ENCODE measurements at places on chromosomes 16 and 17. TPM values are rescaled to one million over a fixed set of nuclear protein-coding genes. Genes with fewer than 3 reads are reported as not detected.

DNA sequence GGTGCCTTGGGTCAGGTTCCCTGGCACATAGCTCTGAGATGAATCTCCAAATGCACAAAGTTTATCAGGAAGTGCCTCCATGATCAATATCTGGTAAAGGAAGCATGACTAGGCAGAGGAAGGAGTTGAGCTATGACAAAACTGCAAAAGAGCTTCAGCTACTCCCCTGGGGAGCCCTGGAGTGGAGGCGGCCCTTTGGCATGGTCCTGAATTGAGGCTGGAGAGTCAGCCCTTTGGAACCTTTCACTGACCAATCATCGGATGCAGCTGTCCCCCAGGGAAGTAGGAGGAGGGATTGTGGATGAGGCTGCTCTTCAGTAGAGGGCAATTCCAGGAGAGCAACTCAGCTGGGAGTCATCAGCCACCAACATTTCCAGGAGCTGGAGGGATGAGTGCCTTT lies 46.1 kb upstream of the NLRP1 start:
- DNase-seq, result peak; percentile 4

- DNase-seq, result peak; percentile 74
Measured at GRCh38 chr17:32124985-32125847, 17.1 kb upstream of the RHOT1 start.

The CRYBA1 gene
- not detected for total RNA-seq

The PRAC2 gene
- not detected for total RNA-seq

The PRSS53 gene
- total RNA-seq, result 3.5 TPM

The NPIPB13 gene
- total RNA-seq, result 0.50 TPM

The TNFRSF17 gene
- not detected for total RNA-seq

The SEPTIN12 gene
- not detected for total RNA-seq
